ENCODE measurements at places on chromosomes 13 and 19.

DNA sequence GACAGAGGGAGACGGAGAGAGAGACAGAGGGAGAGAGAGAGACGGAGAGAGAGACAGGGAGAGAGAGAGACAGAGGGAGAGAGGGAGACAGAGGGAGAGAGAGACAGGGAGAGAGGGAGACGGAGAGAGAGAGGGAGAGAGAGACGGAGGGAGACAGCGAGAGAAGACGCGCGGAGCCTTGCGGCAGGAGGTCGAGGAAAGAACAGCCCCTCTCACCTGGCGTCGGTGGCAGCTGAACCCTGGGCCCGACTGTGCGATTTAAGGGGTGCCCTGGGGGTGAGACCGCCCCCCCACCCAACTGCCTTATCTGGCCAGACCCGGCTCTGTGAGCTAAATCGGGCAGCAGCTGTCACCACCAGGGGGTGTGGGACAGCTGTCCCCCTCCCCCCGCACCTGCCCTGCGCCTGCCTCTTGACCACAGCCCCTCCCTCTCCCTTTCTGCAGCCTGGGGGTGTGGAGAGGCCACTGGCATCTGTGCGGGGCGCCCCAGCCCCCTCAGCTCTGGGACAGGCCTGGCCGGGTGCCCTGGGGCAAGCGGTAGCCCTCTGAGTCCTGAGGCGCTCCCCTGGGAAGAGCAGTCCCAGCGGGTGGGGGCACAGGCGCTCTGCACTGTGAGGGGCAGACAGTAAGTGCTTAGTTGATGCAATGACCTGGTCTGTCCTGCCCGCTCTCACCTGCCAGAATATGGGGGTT is 10.8 kb downstream of the JOSD2 start:
- no peak for DNase-seq

GRCh38 chr19:17420475-17420924 is 653 bp downstream of the MVB12A start:
- no peak for DNase-seq

DNA sequence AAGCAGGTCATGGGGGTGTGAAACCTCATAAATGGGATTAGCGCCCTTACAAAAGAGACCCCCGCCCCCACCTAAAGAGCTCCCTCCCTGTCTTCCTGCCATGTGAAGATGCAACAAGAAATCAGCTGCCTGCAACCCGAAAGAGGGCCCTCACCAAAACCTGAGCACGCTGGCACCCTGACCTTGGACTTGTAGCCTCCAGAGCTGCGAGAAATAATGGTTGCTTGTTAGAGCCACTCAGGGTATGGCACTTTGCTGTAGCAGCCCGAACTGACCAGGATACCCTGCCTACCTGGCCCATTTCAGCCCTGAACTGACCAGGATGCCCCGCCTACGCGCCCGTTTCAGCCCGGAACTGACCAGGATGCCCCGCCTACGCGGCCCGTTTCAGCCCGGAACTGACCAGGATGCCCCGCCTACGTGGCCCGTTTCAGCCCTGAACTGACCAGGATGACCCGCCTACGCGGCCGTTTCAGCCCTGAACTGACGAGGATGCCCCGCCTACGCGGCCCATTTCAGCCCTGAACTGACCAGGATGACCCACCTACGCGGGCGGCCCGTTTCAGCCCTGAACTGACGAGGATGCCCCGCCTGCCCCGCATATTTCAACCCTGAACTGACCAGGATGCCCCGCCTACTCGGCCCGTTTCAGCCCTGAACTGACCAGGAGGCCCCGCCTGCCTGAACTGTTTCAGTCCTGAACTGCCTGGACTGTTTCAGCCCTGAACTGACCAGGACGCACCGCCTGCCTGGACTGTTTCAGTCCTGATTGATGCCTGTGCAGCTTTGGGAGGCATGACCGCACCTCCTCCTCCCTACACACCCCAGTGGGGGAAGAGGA is 120.0 kb downstream of the UQCRFS1 start:
- no peak for DNase-seq

- no peak for DNase-seq
Measured at GRCh38 chr19:28409859-28410258, 803.1 kb downstream of the UQCRFS1 start.

- no peak for DNase-seq
Measured at GRCh38 chr19:45045671-45046353, 7.0 kb downstream of the CLASRP start.

GRCh38 chr13:51638216-51638871 is 54.1 kb downstream of the WDFY2 start:
- no peak for DNase-seq

- no peak for DNase-seq
Measured at GRCh38 chr19:3494559-3494958, 5.9 kb downstream of the DOHH start.

DNA sequence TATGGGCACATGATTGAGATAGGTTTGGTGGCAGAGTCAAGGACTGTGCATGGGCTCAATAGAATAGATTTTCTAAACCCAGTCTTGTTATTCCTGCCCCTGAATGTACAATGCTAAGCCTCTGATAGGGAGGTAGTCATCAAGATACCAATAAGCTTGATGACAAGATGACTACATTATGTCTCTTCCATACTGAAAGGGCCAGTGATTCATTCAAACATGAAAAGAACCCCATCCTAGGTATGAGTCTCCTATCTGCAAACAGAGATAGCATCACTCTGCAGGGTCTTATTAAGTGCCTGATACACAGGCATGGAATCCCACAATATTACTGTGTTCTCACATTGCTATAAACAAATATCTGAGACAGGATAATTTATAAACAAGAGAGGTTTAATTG is 40.3 kb upstream of the UFM1 start:
- DNase-seq, result no peak

GRCh38 chr19:55542292-55542855 is 3.0 kb downstream of the SBK3 start:
- no peak for DNase-seq

DNA sequence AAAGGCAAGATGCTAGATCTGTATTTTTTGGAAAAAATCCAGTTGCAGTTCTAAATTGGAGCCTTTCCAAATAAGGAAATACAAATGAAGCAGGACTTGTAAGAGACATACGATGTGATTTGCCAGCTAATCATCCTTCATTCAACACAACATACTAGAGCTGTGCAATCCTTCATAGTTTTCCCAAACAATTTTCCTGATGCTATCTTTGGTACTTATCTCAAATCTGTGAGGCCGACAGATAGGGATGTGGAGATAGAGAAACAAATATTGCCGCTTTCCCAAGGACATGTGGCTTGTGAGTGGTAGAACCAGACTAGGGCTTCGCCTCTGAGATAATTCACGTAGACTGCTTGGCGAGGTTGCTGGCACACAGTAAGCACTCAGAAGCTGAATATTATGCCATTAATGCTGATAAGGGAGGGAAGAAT is 176.6 kb downstream of the LMO7 start:
- no peak for DNase-seq

- no peak for DNase-seq
Measured at GRCh38 chr19:50301607-50301971, 27.6 kb downstream of the KCNC3 start.

DNA sequence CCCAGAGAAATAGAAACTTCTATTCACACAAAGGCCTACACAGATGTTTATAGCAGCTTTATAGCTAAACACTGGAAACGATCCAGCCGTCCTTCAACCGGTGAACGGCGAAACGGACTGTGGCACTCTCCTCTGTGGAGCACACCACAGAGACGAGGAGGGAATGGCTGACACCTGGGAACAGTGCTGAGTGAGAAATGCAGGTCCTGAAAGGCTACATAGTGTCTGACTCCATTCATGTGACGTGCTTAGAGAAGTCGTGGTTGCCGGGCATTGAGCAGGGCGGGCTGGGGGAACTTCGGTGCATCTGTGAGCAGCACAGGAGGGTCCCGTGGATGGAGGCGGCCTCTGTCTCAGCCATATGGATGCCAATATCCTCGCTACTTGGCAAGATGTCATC is 3.1 kb upstream of the GRK1 start:
- no peak for DNase-seq

DNA sequence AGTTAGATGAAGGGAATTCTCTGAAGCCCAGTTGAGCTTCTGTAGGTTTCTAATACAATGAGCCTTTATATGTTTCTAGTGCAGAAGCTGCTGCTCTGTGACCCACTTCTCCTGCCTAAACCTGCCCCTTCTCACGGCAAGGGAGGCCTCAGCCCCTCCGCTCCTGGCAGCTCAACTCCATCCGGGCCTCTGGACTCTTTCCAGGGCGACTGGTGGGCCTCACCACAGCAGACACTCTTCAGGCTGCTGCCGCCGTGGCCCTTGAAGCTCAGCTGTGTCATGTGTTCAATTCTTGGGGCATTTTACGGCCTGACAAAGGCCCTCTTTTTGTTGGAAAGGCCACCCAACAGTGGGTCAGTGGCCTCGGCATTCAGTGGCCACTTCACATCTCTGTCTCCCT is 10.0 kb upstream of the C19orf33 start:
- DNase-seq, result no peak

- no peak for DNase-seq
Measured at GRCh38 chr13:50353651-50354415, 338.6 kb downstream of the KCNRG start.

DNA sequence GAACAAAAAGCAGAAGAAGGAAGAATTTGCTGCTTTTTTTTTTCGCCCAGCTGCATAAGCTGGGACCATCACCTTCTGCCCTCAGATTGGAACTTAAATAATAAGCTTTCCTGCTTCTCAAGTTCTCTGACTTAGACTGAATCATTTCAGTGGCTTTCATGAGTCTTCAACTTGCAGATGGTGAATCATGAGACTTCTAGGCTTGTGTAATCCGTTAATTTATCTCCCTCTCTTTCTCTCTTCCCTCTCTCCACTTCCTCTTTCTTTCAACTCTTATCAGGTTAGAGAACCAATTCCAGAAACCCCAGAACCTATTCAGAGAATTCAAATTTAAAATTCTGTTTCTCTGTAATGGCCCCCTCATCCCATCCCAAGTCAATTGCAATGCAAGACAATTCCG is 1153.7 kb downstream of the PCDH9 start:
- no peak for DNase-seq

DNA sequence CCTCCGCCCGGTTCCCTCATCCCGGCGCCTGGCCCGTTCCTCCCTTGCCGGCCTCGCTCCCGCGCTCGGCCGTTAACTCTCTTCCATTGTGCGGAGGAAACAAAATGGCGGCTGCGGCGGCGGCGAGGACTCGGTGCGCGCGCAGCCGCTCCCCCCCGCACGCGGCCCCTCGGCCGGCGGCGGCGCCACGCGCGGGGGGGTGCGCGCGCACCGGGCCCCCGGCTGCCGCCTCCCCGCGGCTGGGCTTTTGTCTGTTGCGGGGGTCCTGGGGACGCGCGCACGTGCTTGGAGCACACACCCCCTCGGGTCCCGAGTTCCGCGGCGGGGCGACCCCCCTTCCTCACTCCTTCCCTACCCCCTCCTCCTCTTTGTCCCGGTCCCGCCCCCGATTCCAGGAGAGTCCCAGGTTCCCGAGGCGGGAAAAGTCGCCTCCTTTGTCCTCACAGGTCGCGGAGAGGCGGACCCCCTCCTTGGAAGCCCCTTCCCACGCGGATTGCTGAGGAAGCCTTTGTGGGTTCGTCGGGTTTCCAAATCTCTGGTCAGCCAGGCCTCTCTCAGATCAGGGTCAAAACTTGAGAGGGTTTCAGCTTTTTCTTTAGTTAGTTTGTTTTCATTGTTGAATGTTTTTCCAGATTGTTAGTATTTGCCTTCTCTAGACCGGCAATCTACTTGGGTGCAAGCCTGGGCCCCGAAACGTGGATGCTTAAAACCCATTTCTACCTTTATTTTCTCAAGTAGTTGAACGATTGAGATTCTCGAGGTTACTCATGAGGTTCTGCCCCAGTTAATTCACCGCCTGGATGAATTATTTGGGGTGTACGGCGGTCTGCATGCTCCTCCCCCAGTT is 687 bp downstream of the ILF3 start:
- DNase-seq, result peak; percentile 71

- peak; percentile 57 for DNase-seq
Measured at GRCh38 chr19:19259741-19260140, 13.4 kb downstream of the TM6SF2 start.

GRCh38 chr19:4229179-4229931 is at the start of gene EBI3:
TSS of gene EBI3 (plus strand) at chr19:4229523. CDS start at chr19:4229551, 28 bp downstream.
- no peak for DNase-seq

DNA sequence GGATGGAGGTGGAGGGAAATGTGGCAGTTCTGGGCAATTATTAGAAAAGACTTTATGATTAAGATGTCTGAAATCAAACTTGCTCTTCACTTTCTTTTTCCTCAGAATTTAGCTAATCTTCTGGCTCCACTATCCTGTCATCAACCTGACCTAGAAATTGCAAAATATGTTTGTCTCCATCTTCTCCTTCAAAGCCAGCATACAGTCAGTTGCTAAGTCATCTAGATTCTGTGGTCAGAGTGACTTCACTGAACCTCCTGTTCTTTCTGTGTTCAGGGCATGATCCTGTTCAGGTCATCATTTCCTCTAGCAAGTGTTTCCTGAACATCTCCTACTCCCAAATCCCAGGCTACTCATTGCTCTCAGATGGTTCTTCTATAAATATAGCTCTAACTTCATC is 10.8 kb upstream of the CCNA1 start:
- no peak for DNase-seq

GRCh38 chr19:44890366-44891015 is 563 bp upstream of the TOMM40 start:
- DNase-seq, result peak; percentile 100

DNA sequence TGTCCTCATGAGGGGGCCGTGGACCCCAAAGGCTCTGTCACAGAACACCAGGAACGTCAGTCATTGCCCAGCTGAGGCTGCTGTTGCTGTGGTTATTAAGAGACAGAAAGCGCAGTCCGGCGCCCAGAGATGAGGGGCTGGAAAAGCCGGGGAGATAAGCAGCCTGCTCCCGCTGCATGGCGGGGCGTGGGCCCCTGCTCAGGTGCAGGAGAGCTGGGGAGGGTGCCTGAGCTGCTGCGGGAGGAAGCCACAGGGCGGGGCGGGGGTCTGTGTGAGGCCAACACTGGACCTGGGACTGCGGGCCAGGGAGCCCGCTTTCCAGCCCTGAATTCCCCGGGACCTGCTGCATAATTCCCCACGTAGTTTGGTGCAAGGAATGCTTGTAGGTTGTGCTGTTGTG is 11.3 kb downstream of the SOX1 start:
- DNase-seq, result no peak

DNA sequence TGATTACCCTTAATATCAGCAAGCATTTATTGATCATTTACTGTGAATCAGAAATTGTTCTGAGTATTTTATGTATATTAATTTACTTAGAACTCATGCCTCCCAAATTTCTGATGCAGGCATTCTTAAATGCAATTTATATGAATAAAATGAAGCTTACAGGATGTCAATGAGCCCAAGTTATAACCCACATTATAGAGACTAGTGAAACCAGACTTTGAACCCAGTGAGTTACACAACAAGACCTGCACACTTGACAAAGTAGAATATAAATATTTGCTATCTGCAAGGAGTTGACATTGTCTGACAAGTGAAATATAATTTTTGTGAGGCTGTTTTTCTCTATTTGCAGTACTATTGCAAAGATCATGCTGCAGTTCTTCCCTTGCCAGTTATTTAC is 656.0 kb downstream of the GPC5 start:
- no peak for DNase-seq

DNA sequence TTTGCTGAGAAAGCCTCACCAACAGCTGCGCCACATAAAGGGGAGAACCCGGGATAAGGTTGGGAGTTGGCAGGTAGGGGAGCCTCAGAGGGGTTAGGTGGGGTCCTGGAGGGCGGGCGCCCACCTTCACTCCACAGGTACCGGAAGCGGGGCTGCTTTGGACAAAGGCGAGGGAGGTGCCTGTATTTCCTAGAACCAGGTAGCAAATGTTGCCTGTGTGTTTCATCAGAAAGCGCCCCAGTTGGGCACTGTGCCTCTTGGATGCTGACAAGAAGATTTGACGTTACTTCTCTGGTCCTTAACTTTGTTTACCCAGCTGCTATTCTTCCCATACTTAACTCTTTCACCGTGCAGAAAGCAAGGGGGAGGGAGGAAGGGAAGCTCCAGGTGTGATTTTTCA is 278.9 kb downstream of the ZNF536 start:
- DNase-seq, result no peak

- DNase-seq, result no peak
Measured at GRCh38 chr19:36059180-36059910, 4.6 kb downstream of the WDR62 start.
